ENCODE measurements at places on chromosomes 2 and 18.

- no peak for DNase-seq
Measured at GRCh38 chr2:19649785-19650380, 251.9 kb downstream of the TTC32 start.

GRCh38 chr18:13872932-13873331 is 42.4 kb downstream of the MC2R start:
- DNase-seq, result no peak

DNA sequence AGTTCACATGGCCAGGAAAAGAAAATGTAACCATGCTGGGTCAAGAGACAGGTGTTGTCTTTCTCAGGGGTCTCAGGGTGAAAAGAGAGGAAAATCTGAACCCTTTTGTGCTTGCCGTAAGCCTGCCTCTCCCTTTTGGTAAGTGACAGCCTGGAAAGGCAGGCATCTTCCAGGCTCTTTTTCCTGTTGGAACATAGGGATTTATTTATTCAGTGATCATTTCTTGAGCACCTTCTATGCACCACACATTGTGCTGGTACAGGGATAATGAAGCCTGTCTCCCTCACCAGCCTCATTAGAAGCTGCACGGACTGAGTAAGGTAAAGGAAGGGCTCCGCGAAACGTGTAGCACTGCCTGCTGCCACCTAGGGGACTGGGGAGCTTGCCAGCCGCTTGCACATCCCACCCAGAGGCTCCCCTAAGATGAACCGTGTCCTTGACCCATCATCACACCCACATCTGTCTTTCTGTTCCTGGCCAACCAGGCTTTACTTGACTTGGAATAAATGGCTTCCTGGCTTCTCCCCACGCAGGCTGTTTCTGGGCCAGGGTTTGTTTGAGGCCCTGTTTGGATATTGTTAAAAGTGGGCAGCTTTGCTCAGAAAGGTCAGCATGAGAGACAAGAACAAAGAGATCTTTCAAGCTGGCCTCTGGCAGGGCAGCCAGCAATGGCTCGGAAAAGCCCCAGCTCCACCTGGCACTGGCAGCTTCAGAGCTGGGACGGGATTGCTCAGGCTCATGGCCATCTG is 73.3 kb upstream of the MCFD2 start:
- DNase-seq, result no peak

- no peak for DNase-seq
Measured at GRCh38 chr2:175363699-175364098, 182.2 kb upstream of the ATP5MC3 start.

DNA sequence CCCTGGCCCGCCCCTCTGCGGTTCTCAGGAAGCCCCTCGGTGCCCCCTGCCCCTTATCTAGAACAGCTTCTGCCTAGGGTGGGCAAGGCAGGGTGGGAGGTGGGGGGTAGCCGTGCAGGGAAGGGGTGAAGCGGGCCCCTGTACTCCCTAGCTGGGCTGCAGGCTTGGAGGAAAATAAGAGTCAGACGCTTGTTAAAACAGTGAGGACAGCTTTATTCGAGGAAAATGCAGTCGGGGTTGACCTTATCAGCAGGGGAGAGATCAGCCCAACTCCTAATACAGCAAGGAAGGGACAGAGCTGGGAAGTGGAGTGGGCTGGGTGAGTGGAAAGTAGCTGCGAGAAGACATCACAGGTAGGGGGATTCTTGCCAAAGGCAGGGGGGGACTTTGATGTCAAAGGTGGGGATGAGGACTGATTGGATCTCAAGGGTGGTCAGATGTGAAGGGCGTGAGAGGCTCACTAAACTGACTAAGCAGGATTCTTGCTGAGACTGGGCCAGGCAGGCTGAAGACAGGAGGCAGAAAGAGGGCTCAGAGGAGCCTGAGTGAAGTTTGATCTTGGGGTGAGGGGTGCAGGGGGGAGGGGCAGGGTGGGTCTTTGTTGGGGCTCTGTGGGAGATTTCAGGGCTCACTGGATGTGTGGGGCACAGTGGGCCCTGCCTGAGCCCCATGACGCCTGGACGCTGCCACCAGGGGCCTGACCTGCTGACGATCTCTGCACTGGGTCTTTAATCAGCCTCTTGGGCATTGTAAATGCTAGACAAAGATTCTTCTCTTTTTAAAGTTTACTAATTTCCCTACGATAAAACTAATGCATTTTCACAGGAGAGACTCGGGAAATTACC is 29.9 kb downstream of the HPCAL1 start:
- DNase-seq, result no peak

GRCh38 chr2:134336352-134336751 is 82.5 kb downstream of the MGAT5 start:
- DNase-seq, result no peak

DNA sequence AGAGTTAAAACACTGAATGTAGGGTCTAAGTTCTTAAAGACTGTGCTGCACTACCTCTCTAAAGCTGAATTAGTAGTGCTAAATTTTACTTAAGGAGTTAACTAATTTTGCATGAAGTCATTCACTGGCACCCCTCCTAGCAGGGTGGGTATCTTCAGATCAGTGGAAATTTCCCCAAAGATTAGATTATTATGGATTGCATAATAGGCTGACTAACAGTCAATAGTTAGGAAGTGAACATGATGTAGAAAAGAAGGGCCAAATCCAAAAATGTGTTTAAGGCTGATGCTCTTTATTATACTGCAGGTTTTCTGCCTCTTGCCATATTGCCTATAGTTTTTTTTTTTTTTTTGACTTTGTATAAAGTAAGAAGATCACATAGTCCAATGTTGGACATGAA is 5.2 kb downstream of the ZNF638 start:
- DNase-seq, result no peak

- no peak for DNase-seq
Measured at GRCh38 chr2:88835726-88836125, 144.3 kb downstream of the RPIA start.

DNA sequence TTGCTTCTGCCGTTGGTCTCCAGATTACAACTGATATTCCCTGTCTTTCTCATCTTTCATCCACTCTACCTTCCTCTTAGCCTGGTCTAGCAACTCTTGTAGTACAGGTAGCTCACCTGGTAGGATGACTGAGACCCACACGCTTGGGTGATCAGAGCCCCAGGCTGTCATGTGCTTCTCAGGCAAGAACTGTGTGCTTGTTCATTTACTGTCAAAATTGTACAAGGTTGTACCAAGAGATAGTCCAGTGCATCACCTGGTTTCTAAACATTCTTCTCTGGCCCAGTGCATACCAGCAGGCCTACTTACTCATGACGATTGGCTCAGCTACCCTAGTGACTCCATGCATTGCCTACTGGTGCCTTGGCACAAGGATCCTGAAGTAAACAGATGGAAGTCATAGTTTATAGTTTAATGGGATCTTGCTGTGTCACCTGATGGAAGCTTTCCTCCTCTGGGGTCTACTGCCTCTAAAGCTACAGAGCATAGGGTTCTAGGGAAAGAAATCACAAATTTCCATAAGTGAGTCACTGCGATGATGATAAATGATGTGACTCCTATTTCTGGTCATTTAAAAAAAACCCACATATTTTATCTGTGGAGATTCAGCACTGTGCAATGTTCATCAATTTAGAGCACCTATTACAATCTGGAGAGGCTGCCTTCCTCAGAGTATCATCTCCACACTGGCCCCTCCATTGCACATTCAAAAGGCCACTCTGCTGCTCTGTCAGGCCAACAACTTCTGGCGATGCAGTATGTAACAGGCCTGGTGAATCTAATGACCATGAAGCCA is 481.8 kb upstream of the MEIS1 start:
- no peak for DNase-seq

GRCh38 chr2:96608469-96609455 is 29.4 kb downstream of the KANSL3 start:
- no peak for DNase-seq

DNA sequence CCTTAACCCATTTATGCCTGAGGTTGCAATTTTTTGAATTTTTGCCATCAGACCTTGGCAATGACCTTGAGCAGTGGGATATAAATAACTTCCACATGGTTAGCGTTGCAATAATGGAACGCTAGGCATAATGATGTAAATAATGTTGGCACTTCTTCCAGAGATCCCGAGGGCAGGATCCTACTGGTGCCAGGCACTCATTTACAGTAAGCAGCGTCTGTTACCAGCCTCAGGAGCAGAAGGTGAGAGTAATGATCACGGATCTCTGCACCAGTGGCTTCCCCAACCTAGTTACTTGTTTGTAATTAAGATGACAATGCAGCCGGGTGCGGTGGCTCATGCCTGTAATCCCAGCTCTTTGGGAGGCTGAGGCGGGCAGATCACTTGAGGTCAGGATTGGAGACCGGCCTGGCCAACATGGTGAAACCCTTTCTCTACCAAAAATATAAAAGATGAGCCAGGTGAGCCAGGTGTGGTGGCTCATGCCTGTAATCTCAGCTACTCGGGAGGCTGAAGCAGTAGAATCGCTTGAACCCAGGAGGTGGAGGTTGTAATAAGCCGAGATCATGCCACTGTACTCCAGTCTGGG is 41.9 kb downstream of the CPO start:
- no peak for DNase-seq

DNA sequence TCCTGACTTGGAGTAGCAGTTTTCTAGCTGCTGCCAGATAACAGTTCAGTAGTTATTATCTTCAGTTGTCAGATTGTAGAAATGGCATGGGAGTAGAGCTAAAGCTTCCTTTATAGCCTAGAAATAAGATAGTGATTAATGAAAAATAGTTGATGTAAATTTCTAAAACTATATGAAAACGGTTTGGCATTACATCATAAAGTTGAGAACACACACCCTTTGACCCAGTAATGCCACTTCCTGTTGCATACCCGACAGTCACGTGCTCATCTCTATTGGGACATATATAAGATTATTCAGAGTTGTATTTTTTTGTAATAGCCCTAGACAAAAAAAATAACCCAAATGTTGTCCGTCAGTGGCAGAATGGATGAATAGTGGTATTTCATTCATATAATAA is 39.4 kb upstream of the ASB1 start:
- no peak for DNase-seq

- no peak for DNase-seq
Measured at GRCh38 chr2:172113617-172114016, 10.9 kb upstream of the DLX2 start.

DNA sequence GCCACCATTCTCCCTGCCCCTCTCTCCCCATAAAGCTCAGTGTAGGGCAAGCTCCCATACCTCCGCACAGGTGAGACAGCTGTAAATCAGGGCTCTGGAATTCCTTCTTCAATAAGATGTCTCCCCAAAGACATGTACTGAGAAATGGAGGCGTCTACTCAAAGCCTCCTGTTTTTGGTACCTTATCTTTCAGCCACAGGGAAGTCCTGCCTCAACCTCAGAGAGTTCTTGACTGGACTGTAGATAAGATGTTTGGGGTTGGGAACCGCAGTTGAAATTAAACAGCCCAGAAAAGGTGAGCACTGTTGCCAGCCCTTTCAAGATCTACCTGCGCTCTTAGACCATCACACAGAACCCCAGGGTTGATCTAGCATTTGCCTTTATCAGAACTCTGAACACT is 1.4 kb upstream of the GALNT14 start:
- DNase-seq, result no peak

- DNase-seq, result no peak
Measured at GRCh38 chr2:240601831-240602160, 15.3 kb downstream of the CAPN10 start.

GRCh38 chr2:235541838-235542549 is 48.2 kb downstream of the AGAP1 start:
- no peak for DNase-seq

GRCh38 chr2:36993841-36994620 is 27.7 kb upstream of the STRN start:
- DNase-seq, result no peak

GRCh38 chr2:64104933-64105332 is 39.3 kb downstream of the PELI1 start:
- no peak for DNase-seq

- no peak for DNase-seq
Measured at GRCh38 chr2:86256300-86256699, 57.0 kb downstream of the MRPL35 start.

- no peak for DNase-seq
Measured at GRCh38 chr18:23453680-23454058, 582 bp downstream of the RIOK3 start.

DNA sequence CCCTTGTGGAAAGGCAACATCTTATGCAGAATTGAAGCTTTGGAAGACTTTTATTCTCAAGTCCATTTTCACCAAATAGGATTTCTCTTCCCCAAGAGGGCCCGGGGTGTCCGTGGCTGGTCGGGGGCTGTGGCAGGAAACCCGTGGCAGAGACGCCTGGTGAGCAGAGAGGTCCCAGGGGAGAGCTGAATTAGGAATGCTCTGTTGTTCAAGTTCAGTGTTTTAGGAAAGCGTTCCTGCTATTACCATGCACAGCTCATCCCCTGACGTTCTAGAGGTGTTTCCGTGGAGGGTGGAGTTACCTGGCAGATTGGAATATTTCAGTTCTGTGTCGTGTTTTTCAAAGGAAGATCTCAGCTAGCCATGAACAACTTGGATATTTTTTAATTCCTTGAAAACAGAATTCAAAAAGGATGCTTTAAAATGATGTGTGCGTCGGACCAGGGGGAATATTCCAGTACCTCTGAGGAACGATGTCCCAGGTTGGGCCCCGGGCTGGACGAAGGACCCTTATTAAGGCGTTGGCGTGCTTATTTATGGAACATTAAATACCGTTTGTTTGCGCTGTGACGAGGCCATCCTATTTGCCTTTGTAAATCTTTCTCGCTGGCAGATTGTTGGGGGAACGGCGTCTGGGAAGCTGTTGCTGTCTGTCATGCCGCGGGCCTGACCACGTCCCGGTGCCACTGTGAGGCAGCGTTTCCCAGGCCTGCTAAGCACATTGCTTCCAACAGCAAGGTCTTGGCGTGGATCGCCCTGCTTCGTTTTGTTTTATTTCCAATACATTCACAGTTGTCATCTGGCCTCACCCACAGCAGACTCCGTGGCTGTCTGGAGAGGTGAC is 8.2 kb downstream of the NFATC1 start:
- no peak for DNase-seq

DNA sequence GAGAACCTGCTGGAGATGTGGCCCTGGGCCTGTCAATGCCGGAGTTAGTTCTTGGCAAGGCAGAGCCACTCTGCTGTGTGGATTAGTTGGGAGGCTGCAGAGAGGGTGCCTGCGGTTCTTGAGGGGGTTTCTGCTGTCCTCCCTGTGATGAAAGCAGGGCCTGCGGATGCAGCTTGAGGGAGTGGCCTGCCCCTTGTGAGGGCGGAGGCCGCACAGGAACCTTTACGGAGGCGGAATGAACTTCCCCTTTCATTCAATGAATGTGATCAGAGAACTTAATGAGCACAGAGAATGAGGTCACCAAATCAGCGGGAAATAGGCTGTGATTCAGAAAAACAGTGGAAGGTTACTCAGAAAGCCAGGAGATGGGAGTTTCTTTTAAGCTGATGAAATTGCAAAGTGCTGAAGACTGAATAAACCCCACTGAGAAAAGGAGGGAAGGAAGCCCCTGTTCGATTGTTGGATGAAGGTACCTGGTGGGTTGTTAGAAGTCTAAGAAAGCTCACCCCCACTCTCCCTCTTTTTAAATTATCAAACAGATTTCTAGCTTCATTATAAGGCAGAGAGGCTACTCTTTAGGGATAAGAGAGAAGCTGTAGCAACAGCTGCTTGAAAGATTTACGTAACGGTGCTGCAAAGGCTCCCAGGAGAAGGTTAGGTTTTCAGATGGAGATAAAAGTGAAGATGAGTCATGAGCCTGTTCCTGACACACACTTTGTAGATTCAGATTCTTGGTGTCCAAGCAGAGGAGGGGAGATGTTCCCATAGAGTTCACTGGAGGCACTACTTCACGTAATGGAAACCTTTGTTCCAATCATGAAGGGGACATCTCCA is 47.4 kb downstream of the VWA3B start:
- DNase-seq, result no peak

- DNase-seq, result no peak
Measured at GRCh38 chr2:234679741-234680687, 183.1 kb upstream of the ARL4C start.

Measured in KG1 (cell line).